ENCODE measurements at places on chromosomes 13 and 19. TPM values are rescaled to one million over a fixed set of nuclear protein-coding genes. Genes with fewer than 3 reads are reported as not detected.
A peak's percentile ranks its signal among the peaks of the same experiment; 100 is the strongest.

Gene OLFM2
- 8.6 TPM for total RNA-seq

Gene MEDAG
- 14.3 TPM for total RNA-seq

Gene KLK3
- total RNA-seq, result not detected

Gene KIR3DL1
- not detected for total RNA-seq

- no peak for DNase-seq
These were observed 16.7 kb upstream of the GALP start for GRCh38 chr19:56159009-56159559.

GRCh38 chr13:82206241-82206640, 1676.0 kb downstream of the SLITRK1 start:
- DNase-seq, result no peak

DNA sequence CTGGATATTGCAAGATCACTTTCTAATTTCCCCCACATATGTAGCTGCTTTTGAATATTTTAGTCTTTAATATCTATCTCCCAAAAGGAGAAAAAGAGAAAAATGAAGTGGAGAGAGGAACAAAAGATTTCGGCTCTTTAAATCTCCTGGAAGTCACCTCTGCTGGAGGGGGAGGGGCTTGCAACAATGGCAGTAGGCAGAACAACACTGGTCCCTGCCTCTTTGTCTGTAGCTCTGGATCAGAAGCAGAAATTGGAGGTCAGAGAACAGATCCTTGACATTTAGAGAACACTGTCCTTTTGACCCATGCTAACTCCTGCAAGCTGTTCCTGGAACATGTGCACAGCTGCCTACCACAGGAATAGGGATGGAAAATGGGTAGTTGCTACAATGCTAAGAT, 86.7 kb upstream of the GPR12 start:
- DNase-seq, result no peak

- no peak for DNase-seq
These were observed 1401.9 kb downstream of the SLITRK1 start for GRCh38 chr13:82480415-82480814.

GRCh38 chr13:37833411-37833810, 36.2 kb downstream of the TRPC4 start:
- DNase-seq, result no peak

- no peak for DNase-seq
These were observed 1.4 kb downstream of the PARP4 start for GRCh38 chr13:24511019-24511815.

- DNase-seq, result no peak
These were observed 89.6 kb upstream of the TNFSF11 start for GRCh38 chr13:42484386-42484785.

GRCh38 chr19:55117663-55118391, 390 bp upstream of the PPP1R12C start:
- DNase-seq, result peak; percentile 100

- no peak for DNase-seq
These were observed 17.5 kb downstream of the ATCAY start for GRCh38 chr19:3897936-3898335.

DNA sequence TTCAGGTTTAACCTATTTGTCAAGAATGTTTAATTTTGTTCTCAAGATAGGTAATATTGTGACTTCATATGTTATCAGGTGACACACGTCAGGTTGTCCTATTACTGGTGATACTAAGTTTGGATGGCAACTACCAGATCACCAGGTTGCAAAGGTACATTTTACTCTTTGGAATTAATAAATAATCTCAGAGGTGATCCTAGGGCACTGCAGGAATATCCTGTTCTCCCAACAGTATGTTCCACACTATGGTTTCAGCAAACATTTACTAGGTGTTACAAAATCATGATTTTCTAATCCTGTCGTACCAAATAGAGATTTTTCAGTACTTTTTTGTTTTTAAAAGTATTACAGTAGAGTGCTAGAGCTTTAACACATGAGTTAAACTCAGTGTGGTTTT, 29.3 kb upstream of the MYCBP2 start:
- DNase-seq, result no peak

- DNase-seq, result no peak
These were observed 1047.5 kb upstream of the SPRY2 start for GRCh38 chr13:81388400-81388799.

GRCh38 chr19:47778954-47779351, 450 bp downstream of the SELENOW start:
- DNase-seq, result peak; percentile 85

DNA sequence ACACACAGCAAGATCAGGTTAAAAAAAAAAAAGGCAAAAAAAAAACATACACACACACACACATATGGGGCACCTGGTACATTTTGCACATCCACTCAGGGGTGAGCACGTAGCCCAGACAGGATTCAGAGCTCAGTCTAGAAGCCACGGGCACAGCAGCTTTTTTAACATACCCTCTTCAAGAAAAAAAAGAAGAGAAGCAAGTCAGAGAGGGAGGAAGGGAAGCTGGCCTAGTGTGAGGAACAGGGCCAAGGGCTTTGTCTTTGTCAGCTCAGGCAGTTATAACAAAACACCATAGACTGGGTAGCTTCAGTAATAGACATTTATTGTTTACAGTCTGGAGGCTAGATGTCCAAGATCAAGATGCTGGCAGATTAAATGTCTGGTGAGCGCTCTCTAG, 2.3 kb upstream of the TPM4 start:
- DNase-seq, result peak; percentile 85

GRCh38 chr19:45098521-45099466, 5.8 kb downstream of the PPP1R37 start:
- no peak for DNase-seq

- no peak for DNase-seq
These were observed 484.5 kb downstream of the TDRD3 start for GRCh38 chr13:60881507-60881906.

GRCh38 chr13:106118996-106119395, 416.5 kb downstream of the EFNB2 start:
- DNase-seq, result no peak

DNA sequence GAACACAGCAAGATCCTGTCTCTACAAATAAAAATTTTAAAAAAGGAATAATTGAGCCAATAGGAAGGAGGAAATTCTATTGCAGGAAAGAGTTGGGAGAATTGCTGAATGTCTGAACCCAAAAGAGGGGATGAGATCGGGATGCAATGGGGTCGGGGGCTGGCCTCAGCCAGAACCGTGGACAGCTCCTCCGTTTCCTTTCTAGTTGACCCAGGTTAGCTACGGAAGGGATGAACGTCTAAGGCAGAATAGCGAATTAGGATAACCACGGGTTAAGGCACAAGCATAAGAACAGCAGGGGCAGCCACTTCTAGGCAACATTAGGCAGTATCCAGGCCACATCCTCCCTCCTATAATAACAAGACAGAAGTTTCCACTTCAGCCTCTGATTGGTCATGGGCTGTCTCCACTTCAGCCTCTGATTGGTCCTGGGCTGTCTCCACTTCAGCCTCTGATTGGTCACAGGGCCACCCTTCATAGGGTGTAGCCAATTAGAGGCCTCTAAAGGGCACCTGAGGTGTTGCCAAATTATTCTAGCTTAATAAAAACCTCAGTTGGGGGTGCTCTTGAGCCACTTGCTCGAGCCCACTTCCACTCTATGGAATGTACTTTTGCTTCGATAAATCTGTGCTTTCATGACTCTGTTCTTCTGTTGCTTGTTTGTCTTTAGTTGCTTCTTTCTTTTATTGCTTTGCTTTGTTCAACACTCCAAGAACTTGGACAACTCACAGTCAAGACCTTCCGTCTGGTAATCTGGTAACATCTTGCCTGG, 24.9 kb upstream of the TPM4 start:
- no peak for DNase-seq
